D341Med (cell line): ENCODE measurements at places on chromosomes 1 and 21.
A peak's percentile ranks its signal among the peaks of the same experiment; 100 is the strongest.

GRCh38 chr1:38870996-38871395 lies 2.2 kb downstream of the MYCBP start:
- DNase-seq = no peak

DNA sequence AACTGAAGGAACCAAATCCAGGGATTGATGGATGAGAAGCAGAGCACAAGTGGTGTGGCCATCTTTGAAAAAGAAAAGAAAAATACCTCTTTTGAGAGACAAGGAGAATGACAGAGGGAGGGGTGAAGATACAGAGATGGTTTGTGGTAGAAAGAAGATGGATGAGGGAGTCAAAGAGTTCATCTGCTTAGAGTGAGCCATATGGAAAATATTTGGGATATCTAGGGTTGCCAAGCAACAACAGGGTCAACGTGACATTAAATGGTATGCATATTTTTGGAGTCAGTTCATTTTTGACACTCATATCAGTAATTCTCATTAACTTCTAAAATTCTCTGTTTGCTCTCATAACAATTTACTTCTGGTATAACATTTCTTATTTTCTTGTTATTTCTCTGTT lies 50.7 kb downstream of the MACF1 start:
- no peak for DNase-seq

- no peak for DNase-seq
These were observed 120.8 kb downstream of the TYW3 start for GRCh38 chr1:74853756-74854155.

GRCh38 chr1:14850563-14850962 lies 252.1 kb downstream of the KAZN start:
- DNase-seq = no peak

DNA sequence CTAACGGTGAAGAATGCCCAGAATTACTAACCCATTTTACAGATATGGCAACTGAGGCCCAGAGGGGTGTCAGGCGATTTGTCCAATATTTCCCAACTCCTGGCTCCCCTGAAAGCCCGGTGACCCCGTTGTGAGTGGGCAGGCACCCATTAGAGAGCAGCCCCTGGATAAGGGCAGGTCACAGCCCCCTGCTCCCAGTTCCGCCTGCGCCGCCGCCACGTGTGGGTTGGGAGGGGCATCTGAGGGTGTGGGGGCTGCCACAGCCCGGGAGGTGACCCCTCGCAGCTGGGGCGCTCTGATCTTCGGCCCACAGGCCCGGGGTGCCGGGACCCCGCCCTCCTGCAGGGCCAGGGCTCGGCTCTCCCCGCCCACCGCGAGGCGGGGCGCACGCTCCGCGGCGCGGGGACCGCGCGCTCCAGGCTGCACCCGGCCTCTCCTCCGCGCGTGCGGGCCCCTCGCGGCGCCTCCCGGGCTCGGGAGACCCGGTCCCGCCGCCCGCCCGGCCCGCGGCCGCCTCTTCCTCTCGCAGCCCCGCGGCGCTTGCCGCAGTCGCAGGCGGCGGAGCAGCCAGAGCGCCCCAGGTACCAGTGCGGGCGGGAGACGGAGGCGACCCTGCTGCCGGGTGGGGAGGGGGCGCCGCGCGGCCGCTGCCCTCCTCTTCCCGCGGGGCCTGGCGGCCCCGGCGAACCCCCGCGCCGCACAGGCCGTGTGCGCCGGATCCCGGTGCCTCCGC lies at the start of gene HTR6:
Gene HTR6, plus strand, starts transcription at position 423 of the 733 bp plus-strand sequence. CDS start 879 bp downstream, outside the sequence.
- DNase-seq = peak; percentile 82

DNA sequence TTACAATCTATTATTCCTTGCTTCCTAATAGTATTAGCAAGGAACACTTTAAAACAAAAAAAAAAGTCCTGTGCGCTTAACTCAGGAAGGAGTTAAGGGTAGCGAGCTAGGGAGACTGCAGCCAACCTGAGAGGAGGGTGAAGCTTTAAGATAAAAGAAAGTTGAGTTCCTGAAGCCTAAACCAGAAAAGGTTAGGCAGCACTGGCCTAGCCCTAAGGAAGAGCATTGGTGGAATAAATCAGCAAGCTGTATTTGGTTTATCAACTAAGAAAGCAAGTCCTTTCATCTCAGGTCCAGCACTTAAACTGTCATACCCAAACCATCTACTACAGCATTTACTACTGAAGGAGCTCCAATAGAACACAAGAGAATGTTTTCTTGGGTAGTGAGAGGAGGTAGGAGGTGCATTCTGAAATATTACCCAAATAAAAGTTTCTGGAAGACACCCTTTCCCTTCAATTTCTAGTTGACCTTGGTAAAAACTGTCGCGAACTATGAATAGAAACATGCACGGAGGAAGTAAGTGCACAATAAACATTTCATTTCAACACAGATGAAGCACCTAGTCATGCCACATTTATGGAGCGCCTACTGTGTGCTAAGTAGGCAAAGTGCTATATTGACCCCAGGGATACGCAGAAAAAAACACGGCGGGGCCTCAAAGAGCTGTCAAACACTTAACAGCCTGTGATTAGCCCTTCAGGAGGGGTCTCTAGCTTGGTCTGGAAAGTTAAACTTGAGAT lies 1.3 kb downstream of the GLRX2 start:
- DNase-seq = no peak

- DNase-seq = no peak
These were observed 148.1 kb downstream of the RGS7 start for GRCh38 chr1:241208910-241209379.

DNA sequence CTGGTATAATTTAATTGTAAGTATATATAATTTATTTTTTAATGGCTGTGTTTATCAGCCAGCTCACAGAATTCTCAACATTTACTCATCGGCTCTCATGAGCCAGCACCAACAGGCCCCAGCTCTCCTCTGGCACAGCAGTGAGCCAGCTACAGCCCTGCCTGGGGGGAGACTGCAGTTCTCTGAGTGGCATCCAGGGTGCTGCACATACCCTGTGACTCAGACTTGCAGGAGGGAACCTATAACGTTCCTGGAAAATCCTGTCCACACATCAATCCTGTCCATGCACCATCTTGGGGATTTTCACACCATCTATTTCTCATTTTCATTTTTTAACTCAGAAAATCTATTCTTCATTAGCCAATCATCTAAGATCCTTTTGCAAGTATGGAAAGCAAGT lies 36.5 kb downstream of the FHAD1 start:
- no peak for DNase-seq

- DNase-seq = peak; percentile 45
These were observed 27.6 kb downstream of the INPP5B start for GRCh38 chr1:37919277-37919676.

- DNase-seq = no peak
These were observed 72.2 kb downstream of the PLEKHA6 start for GRCh38 chr1:204287466-204287891.

DNA sequence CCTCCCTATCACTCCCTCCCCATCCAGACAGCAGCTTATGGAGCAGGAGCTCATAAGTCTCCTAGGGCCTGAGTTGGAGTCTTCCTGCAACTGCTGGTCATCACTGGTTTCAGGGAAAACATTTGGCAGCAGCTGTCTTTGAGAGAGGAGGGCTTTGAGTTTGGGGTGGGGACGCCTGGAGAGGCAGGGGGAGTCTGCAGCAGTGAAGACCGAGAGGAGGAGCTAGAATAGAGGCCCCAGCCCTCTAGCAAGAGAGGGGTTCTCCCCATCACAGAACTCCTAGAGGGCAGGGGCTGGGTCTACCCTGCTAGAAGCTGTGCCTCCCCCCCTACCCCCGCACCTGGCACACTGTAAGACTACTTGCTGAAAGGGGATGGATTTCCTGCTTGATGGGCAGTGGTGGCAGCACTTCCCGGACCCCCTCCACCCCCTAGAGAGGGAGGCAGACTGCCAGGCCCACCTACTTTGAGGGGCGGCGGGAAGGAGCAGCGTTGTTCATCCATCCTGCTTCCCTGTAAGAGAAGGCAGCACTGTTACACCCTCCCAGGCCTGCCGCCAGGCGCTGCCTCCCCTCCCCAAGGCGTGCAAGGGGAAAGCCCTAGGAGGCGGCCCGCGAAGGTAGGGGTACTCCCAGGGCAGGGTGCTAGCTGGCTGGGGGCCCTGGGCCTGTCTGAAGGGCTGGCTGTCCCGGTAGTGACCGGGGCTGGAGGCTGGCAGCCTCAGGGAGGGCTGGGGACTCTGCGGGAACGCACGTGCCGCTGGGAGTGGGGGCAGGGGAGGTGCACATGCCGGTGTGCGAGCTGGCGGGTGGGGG lies 50.4 kb downstream of the RAP1GAP start:
- no peak for DNase-seq

GRCh38 chr1:2927393-2928360 lies 93.6 kb upstream of the ACTRT2 start:
- no peak for DNase-seq

DNA sequence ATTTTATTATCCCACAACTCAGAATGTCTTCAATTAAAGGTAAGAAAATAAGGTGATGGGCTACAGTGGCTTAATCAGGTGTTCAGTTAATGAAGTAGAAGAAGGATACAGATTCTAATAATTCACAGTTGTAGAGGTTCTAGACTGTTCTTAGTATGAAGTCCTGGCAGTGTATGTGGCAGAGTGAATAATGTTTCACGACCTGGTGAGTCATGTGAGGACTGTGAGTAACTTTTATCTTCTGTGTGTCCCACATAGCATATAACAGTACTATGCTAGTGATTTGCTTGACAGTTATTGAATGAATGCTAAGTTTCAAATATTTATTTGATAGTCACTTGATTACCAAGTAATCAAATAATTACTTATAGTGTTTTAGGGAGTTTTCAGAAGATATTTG lies 20.0 kb downstream of the SLC16A4 start:
- DNase-seq = no peak
